ENCODE measurements at places on chromosomes 7 and 10.

GRCh38 chr10:18607503-18608378, 43.6 kb downstream of the NSUN6 start:
- no peak for DNase-seq

GRCh38 chr7:41146429-41146828, 556.5 kb downstream of the INHBA start:
- DNase-seq: no peak

DNA sequence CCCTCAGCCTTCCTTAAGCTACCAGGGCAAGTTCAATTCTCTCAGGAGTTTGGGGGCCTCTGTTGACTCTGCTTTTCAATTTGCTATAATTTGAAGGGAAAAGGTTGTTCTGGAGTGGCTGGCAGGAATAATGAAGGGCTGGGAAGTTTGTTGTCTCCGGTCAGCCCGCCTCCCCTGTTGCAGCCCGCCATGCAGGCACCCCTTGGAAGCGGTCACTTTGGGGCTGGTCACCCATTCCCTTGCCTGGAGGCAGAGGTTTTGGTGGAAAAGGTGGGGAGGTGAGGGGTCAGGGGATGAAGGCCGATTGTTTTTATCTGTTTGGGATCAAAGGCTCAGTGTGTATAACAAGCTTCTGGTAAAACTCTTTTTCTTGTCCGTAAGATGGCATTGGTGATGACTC, 79.1 kb downstream of the GRK5 start:
- no peak for DNase-seq

- peak; percentile 72 for DNase-seq
Observed at GRCh38 chr7:28410628-28411531, 1.4 kb upstream of the CREB5 start.

- DNase-seq: peak; percentile 18
Observed at GRCh38 chr10:123790132-123790885, 101.3 kb downstream of the CPXM2 start.

GRCh38 chr10:33010132-33011037, 52.4 kb upstream of the ITGB1 start:
- no peak for DNase-seq

GRCh38 chr7:25360451-25360850, 132.2 kb upstream of the NPVF start:
- no peak for DNase-seq

DNA sequence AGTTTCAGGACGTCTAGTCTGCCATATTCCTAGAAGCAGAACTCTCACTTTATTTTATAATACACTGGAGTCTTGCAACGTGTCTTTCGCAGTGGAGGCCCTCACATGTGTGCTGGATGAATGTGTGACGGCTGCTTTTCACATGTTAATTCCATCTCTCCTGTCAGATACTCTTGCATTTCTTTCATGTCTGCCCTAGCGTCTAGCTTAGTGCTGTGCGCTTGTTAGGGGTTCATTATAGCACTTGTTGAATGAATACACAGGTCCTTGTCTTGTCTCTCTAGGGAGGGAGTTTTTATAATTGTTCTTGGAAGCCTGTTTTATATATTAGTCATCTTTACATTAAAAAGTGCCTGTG, 94.4 kb downstream of the MAP3K8 start:
- no peak for DNase-seq

GRCh38 chr10:86979977-86980448, 11.7 kb downstream of the ADIRF start:
- DNase-seq: no peak

All from type B pancreatic cell (in vitro differentiated cells).